ENCODE measurements at places on chromosomes 5 and 9.

DNA sequence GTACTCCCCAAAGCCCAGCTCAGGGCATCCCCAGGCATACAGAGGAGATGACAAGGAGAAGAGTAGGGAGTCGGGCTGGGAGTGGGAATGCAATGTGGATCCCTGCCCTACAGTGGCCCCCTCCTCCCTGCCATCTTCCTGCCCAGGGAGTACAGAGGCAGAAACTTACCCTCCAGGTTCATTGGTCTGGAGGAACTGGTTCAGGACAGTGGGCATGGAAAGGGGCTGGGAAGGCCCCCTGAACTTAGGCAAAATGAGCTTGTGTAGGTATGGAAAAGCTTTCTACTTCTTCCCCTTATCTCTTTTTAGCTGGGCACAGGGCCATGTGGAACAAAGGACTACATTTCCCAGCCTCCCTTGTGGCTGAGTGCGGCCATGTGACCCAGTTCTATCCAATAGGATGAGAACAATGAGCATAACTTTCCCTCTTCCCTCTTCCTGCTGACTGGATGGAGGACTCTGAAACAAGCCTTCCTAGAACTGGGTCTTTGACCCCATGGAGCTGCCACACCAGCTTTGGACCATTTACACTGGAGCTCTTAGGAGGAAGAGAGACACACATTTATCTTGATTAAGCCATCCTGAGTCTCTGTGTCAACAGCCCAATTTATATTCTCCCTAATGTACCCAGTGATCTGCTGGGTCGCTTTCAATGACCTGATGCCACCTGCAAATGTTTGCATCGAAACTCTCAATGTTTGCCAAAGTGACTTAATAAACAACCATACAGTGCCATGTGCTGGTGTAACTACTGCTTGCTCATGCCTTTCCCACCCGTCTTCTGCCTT, 25.0 kb upstream of the HMCN2 start:
- DNase-seq = peak; percentile 73

GRCh38 chr5:153555420-153556114, 65.1 kb downstream of the GRIA1 start:
- DNase-seq = no peak

DNA sequence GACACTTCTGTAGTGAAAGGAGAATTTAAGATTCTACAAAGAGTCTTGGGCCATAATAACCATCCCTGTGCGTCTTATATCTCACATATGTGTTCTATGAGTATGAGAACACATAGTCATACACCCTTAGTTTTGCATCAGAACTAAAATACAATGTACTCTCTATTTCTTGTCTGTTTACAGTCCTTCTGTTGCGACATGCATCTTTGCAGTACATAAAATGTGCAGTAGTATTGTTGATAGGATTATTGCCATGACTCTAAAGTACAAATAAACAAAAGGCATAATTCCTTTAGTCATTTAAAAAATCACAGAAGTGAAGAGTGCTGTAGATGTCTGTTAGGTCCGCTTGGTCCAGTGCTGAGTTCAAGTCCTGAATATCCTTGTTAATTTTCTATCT, 201.9 kb downstream of the NR3C1 start:
- no peak for DNase-seq

- DNase-seq = no peak
Observed at GRCh38 chr5:135398160-135398854, 724 bp downstream of the MACROH2A1 start.

- peak; percentile 19 for DNase-seq
Observed at GRCh38 chr5:80865551-80865950, 94.6 kb upstream of the RASGRF2 start.

DNA sequence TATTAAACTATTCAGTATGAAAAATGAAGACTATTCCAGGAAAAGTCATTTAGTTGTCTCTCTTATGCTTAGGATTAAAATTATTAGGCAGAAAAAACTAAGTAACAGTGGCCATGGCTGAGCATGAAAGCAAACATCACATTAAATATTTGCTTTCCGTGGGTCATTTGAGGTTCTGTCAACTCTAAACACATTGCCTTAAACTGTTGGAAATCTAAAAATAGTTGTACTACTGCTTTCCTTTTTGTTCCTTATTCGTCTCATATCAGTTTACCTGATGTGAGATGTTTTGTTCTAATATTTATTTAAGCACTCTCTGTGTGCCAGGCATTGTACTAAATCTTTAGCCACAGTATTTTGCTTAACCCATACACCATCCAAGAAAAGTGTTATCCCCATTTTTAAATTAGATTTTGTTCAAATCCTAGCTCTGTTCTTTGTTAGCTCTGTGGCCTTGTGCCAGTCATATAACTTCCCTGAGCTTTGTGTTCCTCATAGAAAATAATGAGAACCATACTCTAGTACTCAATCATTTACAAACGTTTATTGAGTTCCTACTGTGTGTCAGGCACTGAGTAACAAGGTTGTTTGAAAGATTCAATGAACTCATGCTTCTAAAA, 18.7 kb upstream of the ZNF608 start:
- no peak for DNase-seq

DNA sequence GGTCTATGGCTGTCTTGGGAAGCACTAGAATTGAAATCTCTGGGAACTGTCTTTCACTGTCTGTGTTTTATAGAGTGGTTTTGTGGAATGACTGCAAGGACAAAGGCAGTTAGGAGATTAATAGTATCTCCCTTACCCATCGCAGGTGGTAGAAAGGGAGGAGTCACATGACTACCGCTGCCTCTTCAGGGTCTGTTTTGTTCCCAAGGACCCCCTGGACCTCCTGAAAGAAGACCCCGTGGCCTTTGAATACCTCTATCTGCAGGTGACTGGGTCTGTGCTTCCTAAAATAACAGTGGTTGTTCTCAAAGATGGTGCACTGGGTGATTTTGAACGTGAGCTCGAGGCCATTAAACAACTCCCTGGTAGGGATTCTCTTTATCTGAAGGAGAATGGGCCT, 22.8 kb upstream of the TRMT10B start:
- no peak for DNase-seq

- no peak for DNase-seq
Observed at GRCh38 chr5:14118551-14119320, 24.4 kb upstream of the TRIO start.

DNA sequence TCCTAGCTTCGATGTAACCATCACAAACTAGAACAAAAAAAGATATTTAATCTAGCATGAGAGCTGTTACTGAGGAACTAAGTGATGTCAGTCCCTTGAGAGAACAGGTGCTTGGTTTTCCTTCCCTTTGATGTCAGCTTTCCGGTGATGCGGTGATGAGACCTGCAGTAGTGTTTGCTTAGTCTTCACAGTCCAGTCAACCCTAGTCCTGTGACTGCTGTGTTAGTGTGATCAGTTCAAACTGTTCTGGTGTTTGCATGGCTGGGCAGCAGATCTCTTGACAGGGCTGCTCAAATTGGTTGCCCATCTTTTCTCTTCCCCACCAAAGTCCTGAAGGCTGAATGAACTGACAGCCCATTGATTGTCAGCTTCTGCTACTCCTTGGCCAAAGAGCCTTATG, 608.6 kb upstream of the DAB2 start:
- DNase-seq = peak; percentile 27

DNA sequence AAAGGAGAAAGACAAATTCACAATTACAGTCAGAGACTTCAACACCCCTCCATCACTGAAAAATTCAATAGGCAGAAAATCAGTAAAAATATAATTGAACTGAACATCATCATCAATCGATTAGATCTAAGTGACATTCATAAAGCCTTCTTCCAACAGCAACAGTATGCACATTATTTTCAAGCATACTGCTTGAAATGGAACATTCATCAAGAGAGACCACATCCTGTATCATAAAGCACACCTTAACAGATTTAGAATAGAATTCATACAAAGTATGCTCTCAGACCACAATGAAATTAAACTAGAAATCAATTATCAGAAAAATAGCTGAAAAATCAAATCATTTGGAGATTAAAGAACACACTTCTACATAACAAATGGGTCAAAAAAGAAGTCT, 39.1 kb downstream of the ERMP1 start:
- no peak for DNase-seq

GRCh38 chr5:173025651-173026050, 30.5 kb upstream of the CREBRF start:
- DNase-seq = no peak

DNA sequence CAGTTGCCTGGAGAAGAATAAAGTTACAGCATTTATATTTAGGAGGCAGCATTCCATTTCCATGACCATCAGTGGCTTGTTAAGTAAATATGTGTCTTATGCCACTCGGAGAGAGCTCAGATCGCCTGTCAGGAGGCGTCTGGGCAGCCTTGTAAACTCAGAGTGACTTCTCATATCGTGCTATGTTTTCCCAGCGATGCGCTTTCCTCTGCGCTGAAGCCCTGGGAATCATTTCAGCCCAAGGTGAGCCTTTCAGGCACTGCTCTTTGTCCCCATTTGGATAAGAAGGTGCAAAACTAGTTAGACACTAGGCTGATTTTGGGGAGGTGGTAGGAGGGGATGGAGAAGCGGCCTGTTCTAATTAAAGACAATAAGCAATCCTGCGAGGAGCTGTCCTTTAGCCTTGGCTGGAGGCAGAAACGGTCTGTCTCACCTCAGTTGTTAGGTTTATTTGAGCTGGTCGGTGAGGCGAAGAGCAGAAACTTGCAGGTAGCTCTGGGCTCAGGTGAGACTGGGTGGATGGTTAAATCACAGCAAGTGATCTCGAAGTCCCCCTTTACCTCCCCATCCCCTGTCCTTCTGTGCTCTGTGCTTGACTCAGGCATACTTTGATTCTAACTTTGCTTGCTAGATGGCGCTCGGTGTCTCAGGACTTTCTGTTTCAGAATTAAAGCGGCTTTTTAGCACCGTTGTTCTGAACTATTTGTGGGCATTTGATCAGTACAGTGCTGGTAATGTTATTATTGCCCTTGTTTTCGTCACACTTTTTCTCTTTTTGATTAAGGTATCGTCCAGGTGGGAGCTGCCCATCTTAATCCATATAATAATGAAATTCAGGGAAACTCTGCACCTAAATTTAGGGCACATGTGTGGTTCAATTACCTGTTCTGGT, 24.6 kb downstream of the NR2F1 start:
- DNase-seq = no peak

GRCh38 chr9:112532427-112532826, 45.8 kb downstream of the KIAA1958 start:
- peak; percentile 59 for DNase-seq

DNA sequence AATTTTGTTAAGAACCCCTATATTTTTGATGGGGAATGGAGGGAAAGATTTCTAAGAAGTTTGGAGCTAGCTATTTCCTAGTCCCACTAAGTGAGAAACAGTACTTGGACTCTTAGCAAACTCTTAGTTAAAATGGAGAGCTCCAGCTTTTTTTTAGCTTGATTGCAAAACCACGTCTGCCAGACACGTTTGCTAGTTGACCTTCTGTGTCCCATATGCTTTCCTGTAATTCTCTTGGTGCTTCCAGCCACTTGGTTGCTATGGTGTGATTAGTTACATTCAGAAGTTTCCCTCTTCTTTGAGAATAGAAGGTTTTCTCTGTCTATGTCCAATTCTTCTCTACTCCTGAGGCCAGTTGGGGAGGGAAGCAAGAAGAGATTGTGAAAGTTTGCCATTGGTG, 417.0 kb upstream of the TLE4 start:
- DNase-seq = no peak

DNA sequence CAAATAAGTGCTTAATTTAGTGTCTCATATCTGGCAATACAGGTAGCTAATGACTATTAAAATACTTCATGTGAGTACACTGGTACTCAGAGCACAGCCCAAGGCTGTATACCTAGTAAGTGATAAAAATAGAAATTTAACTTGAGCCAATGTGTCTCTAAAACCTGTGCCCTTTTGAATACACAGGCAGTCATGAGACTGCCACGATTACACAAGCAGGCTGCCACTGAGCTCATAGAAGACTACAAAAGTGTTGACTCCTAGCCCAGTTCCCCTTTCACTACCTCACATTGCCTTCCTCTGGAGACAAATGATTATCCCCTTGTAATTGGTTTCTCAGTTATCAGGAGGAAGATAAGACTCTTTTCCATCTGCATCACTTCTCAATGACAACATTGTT, 66.3 kb upstream of the PAPPA start:
- peak; percentile 89 for DNase-seq

DNA sequence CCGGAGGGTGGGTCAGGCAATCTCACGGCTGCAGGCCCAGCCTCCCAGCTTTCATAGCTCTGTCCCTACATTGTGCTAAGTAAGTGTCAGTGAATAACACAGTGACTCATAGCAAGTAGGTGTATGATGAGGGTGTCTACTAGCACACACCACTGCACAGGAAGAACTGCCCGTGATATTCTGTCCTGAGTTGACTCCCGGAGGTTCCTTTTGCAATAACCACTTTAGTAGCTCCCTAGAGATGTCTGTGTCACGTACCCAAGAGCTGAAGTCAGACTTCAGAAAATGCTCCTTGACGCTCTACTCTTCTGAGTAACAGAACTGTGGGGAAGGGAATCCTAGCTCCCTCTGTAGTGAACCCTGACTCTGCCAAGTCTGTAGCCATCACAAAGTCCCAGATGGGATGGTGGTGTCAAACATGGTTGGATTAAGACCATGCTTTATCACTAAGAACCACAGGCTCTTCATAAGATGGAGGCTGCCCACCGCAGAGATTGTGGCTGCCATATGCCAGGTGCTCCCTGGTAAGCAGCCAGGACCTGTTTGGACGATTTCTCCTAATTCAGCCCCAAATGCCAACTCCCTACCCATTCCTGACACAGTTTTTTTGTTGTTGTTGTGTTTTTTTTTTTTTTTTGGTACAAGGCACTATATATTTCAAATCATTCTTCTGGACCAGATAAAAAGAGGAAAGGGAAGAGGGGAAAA, 352.6 kb upstream of the PANK3 start:
- peak; percentile 98 for DNase-seq

All from renal cortical epithelial cell (primary cell).